NCI-H510A treated with DMSO at 0.1 percent for 48 hours (cell line): ENCODE measurements at places on chromosomes 6 and 20.

DNA sequence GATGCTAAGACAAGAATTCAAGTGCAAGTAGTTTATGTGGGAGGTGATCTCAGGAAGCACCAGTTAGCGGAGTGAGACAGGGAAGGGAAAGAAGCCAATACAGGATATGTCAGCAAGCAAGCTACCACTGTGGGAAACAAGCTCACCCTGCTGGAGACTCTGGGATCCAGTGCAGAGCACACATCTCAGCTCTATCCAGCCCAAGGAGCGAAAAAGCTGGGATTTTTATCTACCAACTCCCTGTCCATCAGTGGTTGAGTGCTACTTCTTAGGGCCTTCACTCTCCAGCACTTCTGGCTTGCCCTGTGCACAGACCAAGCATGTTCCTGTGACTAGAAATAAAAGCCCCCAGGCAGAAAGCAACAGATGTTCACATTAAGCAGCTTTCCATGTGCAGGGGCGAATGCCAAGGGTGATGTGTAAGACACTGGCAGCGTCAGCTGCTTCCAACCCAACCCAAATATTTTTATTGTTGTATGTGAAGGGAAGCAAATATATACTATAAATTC is 10.8 kb upstream of the RNF24 start:
- no peak for DNase-seq

- no peak for DNase-seq
Measured at GRCh38 chr6:76633259-76633658, 560.8 kb upstream of the IMPG1 start.

GRCh38 chr6:38588631-38589366 is 50.9 kb downstream of the BTBD9 start:
- no peak for DNase-seq

DNA sequence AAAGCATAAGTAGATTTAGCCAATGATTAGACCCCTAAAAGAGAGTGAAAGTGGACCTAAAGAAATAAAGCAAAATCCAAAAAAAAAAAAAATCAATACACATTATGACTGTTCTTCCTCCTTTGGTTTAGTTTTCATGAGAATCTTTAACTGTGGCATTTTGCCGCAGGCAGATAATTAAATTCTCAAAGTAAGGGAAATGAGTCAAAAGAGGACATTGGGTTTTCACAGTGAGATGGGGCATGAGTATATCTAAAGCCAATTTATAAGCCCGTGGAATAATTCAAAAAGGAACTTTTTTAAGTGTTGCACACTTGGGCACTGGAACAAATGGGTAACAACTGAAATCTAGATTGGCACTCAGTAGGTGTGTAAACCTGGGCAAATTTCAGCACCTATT is 230.3 kb downstream of the PKHD1 start:
- no peak for DNase-seq

- DNase-seq, result no peak
Measured at GRCh38 chr20:18688676-18689075, 100.8 kb downstream of the DTD1 start.

DNA sequence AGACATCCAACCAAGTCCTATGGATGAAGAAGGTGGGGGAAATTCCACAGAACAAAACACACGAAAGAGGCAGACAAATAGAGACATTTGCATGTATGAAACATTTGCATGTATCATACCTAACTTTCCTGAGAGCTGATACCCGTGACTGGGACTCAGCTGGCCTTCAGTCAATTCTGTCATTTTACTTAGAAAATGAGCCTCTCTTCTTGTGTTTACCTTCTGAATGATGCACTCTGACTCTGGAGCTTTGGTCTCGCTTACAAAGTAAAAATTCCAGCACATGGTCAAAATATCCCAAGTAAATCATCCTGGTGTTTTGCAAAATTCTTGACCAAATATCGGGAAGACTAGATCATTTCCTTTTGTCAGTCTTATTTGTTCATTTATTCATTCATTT is 46.9 kb downstream of the MMUT start:
- DNase-seq, result no peak

DNA sequence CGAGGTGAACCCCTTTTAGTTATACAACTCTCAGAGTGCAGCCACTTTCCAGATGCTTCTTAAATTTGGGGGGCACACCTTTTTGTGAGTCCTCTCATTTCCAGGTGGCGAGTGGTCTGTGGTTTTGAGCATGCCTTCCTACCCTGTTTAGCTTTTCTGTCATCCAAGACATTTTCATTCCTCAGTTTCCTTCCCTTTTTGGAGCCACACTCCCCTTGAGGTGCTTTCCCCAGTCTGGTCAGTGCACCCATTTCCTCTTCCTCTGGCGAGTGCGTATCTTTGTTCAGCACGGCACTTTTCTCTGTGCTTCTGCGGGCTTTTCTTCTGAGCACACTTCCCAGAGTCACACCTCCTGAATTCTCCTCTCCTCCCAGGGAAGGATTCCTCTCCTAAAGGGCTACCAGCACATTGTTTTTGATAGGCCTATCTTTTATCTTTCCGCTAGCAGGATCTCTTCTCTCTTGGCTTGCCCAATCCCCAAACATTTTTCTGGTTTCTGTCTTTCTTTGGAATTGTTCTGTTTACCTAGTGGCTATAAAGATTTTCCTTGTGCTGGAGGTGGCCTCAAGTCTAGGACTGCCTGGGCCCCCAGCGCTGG is 1.4 kb downstream of the PHF20 start:
- no peak for DNase-seq

- DNase-seq, result no peak
Measured at GRCh38 chr20:44805979-44806620, 4.2 kb downstream of the RIMS4 start.

- DNase-seq, result no peak
Measured at GRCh38 chr6:686497-686896, 6.4 kb downstream of the EXOC2 start.

DNA sequence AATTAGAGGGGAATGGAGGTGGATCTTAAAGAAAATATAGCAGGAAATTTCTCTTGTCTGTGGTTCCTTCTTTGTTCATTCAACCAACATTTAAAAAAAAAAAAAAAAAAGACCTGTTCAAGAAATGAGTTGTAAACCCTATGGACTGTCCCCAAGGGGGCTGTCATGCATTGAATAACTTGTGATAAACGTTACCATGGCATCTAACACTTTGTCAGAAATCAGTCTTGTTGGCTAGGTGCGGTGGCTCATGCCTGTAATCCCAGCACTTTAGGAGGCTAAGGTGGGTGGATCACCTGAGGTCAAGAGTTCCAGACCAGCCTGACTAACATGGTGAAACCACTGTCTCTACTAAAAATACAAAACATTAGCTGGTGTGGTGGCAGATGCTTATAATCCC is 381.7 kb downstream of the BCKDHB start:
- DNase-seq, result no peak

DNA sequence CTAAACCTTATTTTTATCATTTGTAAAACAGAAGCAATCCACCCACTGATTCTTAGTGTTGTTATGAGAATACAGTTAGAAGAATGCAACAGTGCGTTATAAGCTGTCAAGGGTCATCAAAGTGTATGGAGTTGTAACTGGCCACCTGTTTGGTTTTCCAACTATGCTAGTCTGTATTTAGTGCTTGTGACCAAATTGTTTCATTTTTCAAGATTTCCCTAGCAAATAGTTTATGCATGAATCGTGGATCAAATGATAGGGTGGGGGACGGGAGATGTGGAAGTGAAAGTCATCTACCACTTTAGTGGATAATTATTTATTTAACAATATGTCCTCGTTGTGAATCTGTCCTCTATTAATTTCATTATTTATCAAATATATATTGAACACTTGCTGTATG is 175.4 kb upstream of the HDDC2 start:
- DNase-seq, result no peak

DNA sequence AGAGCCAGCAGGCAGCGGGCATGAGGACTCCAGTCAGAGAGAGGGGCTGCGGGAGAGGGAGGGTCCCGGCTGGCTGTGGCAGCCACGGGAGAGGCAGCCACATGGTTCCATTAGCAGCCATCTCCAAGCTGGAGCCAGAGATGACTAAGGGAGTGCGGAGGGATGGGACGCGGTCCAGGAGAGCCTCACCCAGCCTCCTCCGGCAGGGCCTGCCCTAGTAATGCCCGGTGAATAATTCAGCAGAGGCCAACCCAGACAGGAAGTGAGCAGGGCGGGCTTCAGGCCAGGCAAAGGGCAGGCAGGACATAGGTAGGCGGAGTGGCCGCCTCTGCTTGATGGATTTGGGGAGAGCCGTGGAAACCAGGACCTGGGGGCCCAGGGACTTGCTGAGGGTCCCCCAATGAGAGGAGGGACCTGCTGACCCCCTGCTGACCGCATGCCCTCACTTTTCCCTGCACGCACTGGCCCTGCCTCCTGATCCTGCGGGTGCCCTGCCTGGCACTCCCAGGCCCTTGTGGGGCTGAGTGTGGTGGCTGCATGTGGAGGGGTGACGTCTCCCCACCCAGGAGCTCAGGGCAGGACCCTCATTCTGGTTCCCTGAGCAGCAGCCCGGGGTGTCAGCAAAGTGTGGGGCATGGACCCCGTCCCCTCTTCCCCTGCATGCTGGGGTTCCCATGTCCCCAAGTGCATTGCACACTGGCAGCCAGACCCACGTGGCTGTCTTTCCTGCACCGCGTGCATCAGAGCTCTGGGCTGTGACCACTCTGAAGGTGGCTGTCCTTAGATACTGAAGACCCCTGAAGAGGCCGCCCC is 51.8 kb upstream of the SLCO4A1 start:
- no peak for DNase-seq

GRCh38 chr6:53112404-53112803 is 36.2 kb downstream of the GCM1 start:
- peak; percentile 98 for DNase-seq

- DNase-seq, result no peak
Measured at GRCh38 chr6:167047554-167047953, 48.4 kb downstream of the CEP43 start.

DNA sequence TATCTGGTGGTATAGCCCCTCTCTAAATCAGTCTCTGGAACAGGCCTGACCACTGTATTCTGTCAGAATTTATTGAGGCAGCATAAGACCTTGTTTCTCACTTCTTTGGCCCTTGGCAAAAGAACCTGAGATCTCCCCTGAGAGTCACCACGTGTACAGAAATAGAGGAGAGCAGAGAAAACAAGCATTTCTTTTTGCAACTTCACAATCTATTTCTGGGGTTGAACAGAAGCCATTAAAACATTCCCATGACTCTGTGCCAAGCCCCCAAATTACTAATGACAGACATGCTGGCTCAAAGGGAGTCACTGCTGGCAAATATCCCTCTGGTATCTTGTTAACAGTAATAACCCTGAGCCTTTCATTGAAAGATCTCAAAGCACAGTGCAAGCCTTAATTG is 395.3 kb downstream of the MAFB start:
- DNase-seq, result no peak

DNA sequence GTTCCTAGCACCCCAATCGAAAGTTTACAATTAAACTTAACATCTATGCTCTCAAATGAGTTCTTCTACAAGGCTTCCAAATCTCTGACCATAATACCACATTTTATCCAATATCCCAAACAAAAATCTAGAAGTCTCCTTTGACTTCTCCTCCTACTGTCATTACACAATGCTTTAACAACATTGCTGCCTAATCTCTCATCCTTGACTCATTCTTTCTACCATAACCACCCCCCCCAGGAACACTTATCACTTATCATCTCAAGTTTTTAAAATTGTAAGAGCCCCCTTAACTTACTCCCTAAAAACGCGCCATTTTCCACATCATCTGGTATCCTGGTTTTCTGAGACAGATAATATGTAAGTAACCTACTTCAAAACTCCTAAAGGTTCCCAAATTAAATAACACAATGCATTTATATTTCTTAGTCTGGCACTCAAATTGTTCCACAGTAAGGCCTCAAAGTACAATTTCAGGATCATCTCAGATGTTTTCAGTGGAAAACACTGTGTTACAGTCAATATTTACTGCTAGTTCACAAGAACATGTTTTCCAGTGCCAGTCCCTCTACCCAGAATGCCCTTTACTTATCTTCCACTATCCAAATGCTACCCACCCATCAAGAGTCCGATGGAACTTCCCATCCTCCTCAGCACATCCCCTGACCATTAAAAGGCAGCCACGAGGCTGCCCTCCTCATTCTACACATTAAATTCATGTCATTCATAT is 308.2 kb upstream of the THEMIS start:
- DNase-seq, result no peak

- no peak for DNase-seq
Measured at GRCh38 chr6:105591053-105591452, 188.2 kb upstream of the PREP start.

GRCh38 chr20:15930311-15931305 is 642.6 kb downstream of the KIF16B start:
- peak; percentile 76 for DNase-seq

- no peak for DNase-seq
Measured at GRCh38 chr6:134207421-134207820, 110.5 kb downstream of the SGK1 start.

DNA sequence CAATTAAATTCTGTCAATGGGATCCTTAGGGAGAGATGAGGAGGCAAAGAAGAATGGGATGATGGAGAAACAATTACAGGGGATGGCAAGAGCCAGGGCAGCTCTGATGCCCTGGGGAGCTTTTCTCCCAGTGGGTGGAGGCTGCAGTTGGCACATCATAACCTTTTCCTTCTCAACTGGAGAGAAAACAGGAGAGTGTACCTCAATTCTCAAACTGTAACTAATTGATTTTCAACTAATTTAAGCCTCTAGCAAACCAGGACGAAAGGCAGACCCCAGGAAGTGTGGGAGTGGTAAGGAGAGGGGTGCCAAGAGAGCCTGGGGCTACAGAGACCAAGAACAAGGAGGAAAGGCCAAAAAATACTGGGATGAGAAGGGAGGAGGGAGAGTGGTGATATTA is 5.7 kb downstream of the BMP5 start:
- DNase-seq, result no peak

GRCh38 chr20:53844259-53844658 is 226.1 kb downstream of the BCAS1 start:
- no peak for DNase-seq

- DNase-seq, result no peak
Measured at GRCh38 chr6:164101859-164102258, 687.3 kb downstream of the QKI start.

DNA sequence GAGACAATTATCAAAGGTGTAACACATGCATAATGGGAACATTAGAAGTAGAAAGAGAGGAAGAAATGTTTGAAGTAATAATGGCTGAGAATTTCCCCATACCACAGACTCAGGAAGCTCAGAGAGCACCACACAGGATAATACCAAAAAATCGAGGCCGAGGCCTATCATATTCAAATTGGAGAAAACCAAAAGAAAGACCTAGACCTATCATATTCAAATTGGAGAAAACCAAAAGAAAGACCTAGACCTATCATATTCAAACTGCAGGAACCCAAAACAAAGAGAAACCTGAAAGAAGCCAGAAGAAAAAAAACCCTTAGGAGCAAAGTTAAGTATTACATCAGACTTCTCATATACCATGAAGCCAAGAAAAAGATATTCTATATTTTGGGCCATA is 18.0 kb downstream of the NINL start:
- no peak for DNase-seq

GRCh38 chr20:59471653-59472421 is 132.5 kb upstream of the PHACTR3 start:
- no peak for DNase-seq
